Transverse colon (tissue), 4 donors: ENCODE measurements at places on chromosomes 3 and 15.

- DNase-seq, result no peak
These were observed 921.1 kb downstream of the FHIT start for GRCh38 chr3:60330107-60330506.

DNA sequence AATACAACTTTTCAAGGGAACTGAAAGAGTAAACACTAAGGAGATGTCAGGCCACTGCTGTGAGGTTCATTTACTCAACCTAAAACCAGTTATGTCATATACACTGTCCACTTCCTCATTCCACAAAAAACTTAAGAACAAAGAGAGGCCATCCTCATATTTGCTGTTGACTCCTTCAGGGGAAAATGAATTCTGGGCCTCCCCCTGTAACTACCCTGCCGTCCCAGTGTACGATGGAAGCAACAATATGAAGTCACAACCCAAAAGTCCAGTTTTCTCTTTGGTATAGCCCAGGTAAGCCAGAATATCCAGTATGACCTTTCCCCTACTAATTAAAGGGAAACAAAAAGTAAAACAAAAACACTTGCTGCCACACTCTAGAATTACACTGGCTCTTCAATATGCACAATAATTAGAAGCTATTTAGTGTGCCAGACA lies 16.2 kb downstream of the CEP152 start:
- no peak for DNase-seq

DNA sequence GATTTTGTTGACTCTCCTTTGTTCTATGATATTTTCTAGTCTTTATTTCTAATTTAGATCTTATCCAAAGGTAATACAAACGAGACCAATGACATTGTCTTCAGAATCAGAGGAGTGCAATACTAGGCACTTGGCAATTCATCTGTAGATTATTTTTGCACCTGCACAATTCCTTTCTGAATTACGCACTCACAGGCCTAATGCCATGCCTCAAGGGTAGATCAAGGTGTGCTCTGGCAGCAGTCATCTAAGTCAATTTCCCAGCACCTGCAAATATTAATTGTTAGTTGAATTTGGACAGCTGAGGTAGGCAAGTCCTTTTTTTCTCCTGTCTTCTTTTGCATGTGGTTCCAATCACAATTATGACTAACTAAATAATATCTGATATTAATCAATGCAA lies 653.2 kb downstream of the ROBO2 start:
- no peak for DNase-seq

DNA sequence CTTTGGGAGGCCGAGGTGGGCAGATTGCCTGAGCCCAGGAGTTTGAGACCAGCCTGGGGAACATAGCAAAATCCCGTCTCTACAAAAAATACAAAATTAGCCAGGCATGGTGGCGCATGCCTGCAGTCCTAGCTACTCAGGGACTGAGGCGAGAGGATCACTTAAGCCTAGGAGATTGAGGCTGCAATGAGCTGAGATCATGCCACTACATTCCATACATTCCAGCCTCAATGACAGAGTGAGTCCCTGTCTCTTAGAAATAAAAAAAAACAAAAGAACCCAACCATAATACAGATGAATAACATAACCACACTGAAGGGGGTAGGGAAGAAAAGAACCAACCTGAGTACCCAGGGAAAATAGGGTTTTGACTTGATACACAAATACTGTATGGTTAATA lies 19.7 kb upstream of the CGNL1 start:
- no peak for DNase-seq

DNA sequence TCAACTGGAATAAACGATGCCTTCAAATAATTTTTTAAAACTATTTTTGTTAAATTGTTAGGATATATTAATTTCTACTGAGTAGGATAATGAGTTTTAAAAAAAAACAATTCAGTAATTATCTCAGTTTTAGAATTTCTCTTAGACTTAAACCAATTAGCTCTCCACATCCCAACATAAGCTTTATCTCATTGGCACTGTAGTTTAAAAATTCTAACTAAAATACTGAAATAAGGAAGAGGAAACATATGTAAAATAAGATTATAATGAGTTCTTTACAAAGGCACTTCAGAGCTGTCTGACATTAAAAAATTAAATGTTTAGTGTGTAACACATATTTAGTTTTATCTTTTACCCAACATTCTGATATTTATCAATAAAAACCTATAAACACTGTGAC lies 558.3 kb downstream of the NAALADL2 start:
- no peak for DNase-seq

DNA sequence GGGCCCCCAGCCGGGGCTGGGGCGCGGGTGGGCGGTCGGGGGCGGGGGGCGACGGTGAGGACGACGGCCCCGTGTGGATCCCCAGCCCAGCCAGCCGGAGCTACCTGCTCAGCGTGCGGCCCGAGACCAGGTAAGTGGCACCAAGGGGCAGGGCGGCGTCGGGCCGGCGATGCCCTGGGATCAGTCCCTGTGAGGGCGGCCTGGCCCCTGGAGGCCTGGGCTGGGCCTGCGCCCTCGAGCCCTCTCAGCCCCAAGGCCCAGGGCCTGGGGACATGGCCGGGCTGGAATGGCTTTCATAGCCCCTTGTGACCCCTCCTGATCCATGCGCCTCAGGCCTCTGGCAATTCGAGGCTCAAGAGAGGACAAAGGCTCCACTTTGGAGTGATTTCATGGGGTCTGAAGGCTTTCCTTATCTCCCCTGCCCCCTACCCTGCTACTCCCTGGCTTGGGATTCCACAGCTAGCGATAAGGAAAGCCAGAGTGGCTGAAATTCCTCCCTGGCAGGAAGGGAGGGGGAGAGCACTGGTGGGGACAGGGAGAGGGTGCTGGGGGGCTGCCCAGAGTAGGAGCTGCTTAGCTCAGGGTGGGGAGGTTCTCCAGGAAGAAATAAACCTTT lies 418 bp downstream of the ALPK3 start:
- DNase-seq, result no peak
